Activated CD4-positive, alpha-beta T cell treated with anti-CD3 and anti-CD28 coated beads, Interleukin-2, amount 50 U/mL, for 4 hours (primary cell): ENCODE measurements at places on chromosomes 3 and 15.

GRCh38 chr15:45863881-45864580 is 229.2 kb downstream of the SQOR start:
- DNase-seq = no peak

- no peak for DNase-seq
Observed at GRCh38 chr15:40150163-40150925, 10.5 kb upstream of the BUB1B start.

DNA sequence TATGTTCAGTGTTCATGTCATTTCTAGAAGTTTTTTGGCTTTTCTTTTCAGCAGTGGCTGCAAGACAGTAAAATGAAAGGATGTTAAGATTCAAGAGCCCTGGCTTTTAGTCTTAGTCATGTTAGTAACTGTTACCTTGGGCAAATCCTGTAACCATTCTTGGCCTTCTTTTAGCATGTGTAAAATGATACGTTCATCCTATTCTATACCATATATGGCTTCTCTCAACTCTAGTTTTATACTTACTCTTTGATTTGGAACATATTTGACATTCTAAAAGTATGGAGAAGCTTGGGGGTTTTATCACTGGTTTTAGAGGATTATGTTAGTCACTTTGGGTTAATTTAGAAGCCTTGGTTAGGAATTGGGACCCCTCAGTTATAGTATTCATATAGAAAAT is 20.1 kb downstream of the GTF2E1 start:
- DNase-seq = no peak

DNA sequence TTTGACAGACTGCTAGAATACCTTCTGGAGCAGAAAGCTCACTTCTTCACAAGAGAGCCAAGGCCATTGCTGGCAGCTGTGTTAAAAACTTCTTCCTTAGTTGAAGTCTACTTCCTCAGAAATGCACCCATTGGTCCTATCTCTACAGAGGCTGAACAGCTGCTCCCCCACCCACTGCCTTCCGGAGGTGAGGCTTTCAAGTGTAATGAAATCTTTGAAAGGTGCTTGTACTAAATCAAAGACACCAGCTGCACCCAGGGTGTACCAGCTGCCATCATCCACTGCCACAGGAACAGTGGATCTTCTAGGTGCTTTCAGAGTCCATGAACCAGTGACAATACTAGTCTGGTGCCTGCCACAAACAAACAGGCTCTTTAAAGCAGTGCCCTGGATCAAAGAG is 26.4 kb upstream of the HERC1 start:
- DNase-seq = peak; percentile 63

- DNase-seq = no peak
Observed at GRCh38 chr3:123414973-123415775, 33.7 kb downstream of the ADCY5 start.

DNA sequence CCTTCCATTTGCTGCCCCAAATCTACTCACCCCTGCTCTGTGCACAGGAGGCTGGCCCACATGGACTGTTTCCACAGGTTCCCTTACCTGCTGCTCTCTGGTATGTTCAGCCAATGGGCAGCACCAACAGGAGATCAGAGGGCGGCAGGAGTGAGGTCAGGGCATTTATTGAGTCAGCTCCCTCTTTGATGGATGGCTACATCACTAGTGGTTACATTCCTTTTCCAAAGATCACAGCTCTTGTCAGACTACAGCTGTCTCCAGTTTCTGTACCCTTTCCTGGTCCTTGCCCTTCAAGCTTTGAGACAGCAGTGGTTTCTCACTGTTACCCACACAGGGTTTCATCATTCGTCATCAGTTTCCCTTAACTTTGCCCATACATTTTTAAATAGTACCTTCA is 325.1 kb downstream of the SUCLG2 start:
- no peak for DNase-seq

- no peak for DNase-seq
Observed at GRCh38 chr3:48301800-48302166, 31.7 kb downstream of the SPINK8 start.

DNA sequence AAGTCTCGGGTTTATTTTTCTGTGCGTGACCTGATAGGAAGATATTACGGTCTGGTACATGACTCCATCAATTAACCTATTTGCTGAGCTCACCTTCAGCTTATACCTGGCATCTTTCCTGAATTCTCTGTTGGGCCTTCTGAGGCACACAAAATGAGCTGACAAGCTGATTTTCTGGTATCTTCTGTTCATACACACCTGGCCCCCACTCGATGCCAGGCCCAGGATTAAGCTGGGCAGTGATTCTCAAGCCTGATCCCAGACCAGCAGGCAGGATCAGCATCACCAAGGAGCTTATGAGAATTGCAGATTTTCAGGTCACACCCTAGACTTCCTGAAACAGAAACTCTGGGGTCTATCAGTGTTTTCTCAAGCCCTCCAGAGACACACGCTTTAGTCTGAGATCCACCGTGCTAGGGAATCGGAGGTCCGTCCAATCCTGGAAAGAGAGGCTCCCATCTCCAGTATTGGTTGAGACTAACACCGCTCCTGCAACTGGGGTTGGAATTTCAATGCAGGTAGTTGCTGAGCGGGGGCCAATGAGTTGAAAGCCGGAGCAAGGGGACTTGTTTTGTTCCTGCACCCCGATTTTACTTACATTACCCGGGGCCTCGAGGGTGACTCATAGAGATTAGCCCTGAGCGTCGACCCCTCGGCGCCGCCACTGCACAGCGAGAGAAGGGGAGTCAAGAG is 636 bp upstream of the EIF1B start:
- no peak for DNase-seq

GRCh38 chr3:113136071-113136470 is 75.3 kb upstream of the BOC start:
- DNase-seq = no peak

GRCh38 chr3:72082776-72083462 is 298.0 kb upstream of the PROK2 start:
- no peak for DNase-seq

- DNase-seq = no peak
Observed at GRCh38 chr3:132655471-132655870, 4.1 kb downstream of the ACAD11 start.

DNA sequence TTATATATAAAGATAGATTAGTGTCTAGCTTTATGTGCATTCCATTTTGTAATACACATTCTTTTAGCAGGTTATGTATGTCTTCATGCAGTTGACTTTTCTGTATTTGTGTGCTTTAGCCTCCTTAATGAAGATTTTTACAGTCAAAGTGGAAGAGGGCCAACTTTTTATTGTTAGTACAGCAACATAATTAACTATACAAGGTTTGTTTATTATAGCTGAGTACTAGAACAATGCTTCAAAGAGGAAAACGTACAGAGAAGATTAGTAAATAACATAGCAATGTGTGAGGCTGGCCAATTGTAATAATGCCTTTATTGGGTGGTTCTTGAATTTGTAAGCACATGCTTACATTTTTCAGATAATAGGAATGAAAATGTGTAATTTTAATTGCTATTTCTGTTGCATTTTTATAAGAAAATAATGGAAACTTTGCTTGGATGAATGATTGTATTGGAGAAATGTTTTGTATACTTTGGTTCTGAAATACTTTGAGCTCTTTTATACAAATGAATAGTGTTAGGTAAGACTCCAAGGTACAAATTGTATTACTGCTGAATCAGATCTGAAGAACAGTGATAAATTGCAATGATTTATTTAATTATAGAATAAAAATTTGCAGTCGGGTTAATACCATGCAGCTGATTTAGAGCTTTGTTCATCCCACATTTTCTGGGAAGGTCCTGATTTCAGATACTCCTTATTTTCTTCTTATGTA is 41.4 kb downstream of the UBE2E2 start:
- no peak for DNase-seq

DNA sequence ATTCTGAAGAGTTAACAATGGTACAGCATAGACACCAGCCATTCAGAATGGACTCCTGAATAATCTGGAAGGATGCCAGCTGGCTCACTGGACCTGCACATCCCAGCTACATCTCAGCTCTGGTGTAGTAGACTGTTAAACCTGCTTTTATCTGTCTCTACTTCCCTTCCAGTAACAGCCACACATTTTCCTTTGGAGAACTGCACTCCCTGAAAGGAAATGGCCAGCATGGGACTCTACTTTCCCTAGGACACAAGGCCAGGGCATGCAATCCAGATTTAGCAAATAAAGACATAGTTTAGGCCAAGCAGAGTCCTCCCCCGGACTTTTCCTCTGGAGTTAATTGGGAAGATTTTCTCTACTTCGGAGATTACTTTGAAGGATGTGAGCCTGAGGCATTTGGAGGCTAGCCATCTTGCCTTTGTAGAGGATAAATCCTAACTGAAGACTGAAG is 82.7 kb upstream of the TCF12 start:
- no peak for DNase-seq

DNA sequence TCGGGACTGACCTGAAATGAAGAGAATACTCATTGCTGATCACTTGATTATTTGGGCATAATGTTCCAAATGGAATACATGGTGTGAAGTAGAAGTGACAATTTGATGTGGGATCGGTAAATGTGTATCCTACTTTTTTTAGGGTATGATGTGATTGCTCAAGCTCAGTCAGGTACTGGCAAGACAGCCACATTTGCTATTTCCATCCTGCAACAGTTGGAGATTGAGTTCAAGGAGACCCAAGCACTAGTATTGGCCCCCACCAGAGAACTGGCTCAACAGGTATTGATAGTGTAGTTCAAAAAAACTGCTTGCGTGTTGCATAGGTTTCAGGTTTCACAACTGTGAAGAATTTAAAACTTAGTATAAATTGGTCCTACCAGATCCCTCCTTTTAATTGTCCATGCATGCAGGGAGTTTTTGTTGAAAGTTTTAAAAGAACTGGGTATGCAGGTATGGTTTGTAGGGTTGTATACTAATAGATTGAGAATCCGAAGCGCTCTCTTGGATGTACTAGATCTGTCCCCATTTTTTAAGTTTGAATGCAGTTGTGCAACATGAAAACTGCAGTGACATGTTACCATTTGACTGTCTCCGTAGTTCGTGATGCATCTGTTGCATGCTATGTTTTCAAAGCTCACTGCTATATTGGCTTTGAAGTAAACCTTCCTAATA is 1.6 kb downstream of the EIF4A2 start:
- DNase-seq = no peak

- no peak for DNase-seq
Observed at GRCh38 chr3:139122221-139122581, 77.5 kb upstream of the PRR23C start.

DNA sequence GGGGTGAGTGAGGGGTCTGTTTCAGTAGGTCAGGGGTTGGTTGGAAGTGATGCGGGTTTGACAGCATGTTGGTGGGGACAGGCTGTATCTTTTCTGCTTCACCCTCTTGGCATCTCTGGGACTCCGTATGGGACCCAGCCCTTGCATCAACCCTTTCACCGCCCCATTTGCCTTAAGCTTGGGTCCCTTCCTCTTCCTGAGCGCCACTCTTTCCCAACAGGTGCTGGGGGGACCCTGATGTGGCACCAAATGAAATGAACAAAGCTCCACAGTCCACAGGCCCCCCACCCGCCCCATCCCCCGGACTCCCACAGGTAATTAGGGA is 1.1 kb downstream of the EIF4G1 start:
- DNase-seq = no peak

DNA sequence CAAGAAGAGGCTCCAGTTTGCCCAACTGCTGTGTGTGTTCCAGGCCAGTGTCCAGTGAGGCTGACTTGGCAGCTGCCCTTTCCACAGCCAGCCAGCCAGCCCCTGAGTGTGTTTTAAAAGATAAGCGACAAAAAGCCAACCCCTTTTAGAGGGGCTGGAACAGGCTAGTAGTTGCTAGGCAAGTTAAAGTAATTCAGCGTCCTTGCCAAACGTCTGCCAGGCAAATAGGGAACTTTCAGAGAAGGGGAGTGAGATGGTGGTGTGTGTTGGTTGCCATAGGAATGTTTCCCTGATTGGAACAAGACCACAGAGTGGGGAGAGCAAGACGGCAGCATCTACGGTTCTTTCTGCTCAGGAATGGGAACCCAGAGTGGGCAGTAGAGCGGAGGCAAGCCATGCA is 86.3 kb downstream of the TMEM108 start:
- DNase-seq = no peak

DNA sequence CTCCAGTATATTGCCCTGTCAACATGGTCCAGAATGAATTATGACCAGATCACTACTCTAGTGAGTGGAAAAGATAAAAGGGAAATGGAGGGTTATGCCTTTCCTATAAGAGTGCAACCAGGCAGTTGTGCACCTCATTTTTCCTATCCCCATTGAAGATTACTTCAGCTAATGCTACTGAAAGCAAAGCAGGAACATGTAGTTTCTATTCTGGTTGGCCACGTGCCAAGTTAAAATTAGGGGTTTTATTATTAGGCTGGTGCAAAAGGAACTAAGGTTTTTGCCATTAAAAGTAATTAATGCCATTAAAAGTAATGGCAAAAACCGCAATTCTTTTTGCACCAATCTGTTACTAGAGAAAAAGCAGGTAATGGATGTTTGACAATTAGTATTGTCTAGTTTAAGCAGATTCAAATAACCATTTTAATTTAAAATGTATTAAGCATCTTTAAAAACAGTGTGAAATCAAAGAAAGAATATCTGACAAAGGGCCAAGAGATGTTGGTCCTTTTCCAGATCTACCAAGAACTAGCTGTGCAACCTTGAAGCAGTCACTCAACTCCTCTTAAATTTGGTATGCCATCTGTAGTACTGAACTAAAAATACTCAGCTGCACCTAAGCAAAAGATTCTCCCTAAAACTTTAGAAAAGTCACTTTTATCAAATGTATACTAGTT is 567.5 kb upstream of the CCDC54 start:
- no peak for DNase-seq

DNA sequence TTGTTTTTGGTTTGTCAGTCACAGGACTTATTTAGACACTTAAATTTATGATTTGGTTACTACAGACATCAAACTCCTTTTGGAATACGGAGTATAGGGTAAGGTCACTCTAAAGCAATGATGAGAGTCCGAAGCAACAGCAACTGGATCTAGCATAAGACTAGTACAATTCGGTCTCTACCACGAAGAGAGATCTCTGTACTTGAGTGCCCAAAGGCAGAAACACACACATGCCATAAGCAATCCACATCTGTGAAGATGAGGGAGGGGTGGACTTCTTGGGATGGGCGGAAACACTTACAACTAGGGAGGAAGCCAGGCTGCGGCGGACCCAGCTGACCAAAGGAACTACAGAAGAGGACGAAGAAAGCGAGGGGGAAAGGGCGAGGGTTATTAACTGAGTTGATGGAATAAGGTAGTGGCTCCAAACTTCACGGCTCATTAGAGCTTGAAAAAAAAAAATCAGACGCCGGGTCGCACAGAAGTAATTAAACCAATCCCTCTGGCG is 595 bp downstream of the DPH6 start:
- peak; percentile 9 for DNase-seq

DNA sequence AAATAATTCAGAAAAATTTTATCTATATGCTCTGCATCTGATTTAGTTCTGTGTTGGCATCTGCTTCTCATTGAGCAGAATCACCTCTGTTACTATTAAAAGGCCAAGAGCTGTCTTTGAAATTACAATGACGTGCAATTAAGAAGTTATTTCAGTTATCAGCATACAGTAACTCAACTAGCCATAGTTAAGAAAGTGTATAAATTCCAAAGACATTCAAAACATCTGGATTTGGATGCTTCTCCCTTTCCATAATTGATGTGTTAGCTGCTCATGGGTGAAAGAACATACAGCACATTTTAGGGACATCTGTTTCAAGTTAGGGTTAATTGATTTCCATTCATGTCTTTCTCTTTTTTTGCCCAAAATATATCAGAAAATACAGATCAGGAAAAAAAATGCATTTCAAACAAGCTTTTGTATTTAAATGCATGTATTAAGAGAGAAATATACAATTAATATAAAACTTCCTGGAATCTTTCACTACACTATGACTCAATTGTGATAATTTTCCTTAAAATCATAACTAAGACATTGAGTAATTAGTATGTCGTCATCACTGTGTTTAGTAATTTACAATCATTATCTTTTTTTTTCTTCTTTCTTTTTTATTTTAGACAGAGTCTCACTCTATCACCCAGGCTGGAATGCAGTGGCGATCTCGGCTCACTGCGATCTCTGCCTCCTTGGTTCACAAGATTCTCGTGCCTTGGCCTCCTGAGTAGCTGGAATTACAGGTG is 82.7 kb upstream of the MBNL1 start:
- DNase-seq = no peak
